ENCODE measurements at places on chromosomes 2 and 18. TPM values are rescaled to one million over a fixed set of nuclear protein-coding genes. Genes with fewer than 3 reads are reported as not detected.

- H3K4me3 ChIP-seq = peak overlapping the region; percentile 18
- no peak overlapping the region for H3K27ac ChIP-seq
- no peaks in the 10 kb centered on the region for H3K36me3 ChIP-seq
- peaks cover 95% of the 10 kb centered on the region for H3K27me3 ChIP-seq
Observed at GRCh38 chr2:156322051-156322685, 10.4 kb downstream of the NR4A2 start.

DYNC1I2 gene
- 111 TPM for total RNA-seq

DNA sequence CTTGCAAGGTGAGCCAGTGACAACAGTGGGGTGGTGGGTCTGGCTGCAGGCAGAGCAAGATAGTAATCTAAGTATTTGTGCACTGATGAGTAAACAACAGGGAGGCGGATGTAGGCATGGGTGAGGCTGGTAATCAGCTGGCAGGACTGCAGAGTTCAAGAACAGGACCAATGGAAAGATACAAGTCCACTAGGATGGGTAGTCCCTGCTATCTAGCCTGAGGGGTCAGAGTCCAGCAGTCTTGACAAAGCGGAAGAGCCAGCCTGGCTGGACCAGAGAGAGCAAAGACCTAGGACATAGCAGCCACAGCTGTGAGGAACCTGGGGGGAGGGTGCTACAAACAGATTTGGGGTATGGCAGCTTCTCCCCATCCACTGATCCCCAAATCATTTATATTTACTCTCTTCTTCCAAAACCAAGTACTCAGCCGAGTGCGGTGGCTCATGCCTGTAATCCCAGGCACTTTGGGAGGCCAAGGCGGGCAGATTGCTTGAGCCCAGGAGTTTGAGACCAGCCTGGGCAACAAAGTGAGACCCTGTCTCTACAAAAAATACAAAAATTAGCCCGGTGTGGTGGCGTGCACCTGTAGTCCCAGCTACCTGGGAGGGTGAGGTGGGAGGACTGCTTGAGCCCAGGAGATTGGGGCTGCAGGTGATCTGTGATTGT, 25.9 kb downstream of the VIL1 start:
- no peak overlapping the region for H3K4me3 ChIP-seq
- H3K27me3 ChIP-seq = no peaks in the 10 kb centered on the region
- H3K36me3 ChIP-seq = peaks cover 13% of the 10 kb centered on the region

- H3K36me3 ChIP-seq = peaks cover 15% of the 10 kb centered on the region
- H3K27ac ChIP-seq = no peak overlapping the region
- no peak overlapping the region for H3K4me3 ChIP-seq
- peaks cover 6% of the 10 kb centered on the region for H3K4me1 ChIP-seq
Observed at GRCh38 chr2:202495230-202495604, 119.1 kb downstream of the BMPR2 start.

DSG1 gene
- 0.09 TPM for total RNA-seq

- H3K36me3 ChIP-seq = no peaks in the 10 kb centered on the region
- DNase-seq = peak; percentile 55
- peak overlapping the region; percentile 97 for H3K27ac ChIP-seq
- H3K4me3 ChIP-seq = peak overlapping the region; percentile 62
- no peaks in the 10 kb centered on the region for H3K27me3 ChIP-seq
Observed at GRCh38 chr18:76619621-76620315, 124.7 kb upstream of the ZNF516 start.

- no peak for DNase-seq
- H3K36me3 ChIP-seq = no peaks in the 10 kb centered on the region
- no peak overlapping the region for H3K4me3 ChIP-seq
- no peaks in the 10 kb centered on the region for H3K27me3 ChIP-seq
Observed at GRCh38 chr18:41128126-41128525, 826.9 kb upstream of the PIK3C3 start.

DNA sequence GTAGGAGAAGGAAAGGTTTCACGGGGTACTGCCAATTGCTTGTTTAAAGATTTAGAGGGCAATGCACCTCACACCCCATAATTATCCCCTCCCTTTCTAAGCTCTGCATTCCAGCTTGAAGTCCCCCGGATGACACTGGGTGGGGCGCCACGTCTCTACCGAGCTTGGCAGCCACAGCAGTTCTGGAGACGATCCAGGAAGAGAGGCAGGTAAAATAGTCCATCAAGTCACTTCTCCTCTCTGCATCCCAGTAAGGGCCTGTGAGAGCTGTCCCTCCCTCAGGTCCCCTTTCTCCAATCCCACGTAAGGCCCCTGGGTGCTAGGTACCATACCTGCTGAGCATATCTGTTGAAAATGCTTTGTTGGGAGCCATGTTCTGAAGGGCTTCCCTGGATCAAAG, 65.7 kb downstream of the CAPN13 start:
- H3K36me3 ChIP-seq = no peaks in the 10 kb centered on the region
- peaks cover 9% of the 10 kb centered on the region for H3K27me3 ChIP-seq
- H3K4me3 ChIP-seq = no peak overlapping the region
- no peaks in the 10 kb centered on the region for H3K4me1 ChIP-seq
- no peak for DNase-seq

L3MBTL4 gene
- total RNA-seq = 15.9 TPM

DNA sequence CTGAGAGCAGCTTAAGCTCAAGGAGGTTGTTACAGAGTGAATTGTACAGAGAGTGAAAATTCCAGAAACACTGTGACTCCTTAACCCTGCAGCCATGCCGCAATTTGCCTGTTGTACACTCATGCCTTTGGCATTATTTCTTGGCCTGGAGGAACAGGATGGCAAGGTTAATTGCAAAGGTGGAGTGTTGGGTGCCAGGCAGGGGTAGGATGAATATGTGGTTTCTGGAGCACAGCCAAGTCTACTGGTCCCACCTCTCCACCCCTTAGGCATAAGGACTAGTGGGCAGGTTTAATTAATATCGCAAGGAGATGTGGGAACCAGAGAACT, 250.2 kb downstream of the LRRTM1 start:
- DNase-seq = no peak
- peak overlapping the region; percentile 26 for H3K27ac ChIP-seq
- H3K4me1 ChIP-seq = peaks cover 14% of the 10 kb centered on the region
- no peaks in the 10 kb centered on the region for H3K36me3 ChIP-seq
- H3K27me3 ChIP-seq = no peaks in the 10 kb centered on the region

IL1RL2 gene
- not detected for total RNA-seq

DNA sequence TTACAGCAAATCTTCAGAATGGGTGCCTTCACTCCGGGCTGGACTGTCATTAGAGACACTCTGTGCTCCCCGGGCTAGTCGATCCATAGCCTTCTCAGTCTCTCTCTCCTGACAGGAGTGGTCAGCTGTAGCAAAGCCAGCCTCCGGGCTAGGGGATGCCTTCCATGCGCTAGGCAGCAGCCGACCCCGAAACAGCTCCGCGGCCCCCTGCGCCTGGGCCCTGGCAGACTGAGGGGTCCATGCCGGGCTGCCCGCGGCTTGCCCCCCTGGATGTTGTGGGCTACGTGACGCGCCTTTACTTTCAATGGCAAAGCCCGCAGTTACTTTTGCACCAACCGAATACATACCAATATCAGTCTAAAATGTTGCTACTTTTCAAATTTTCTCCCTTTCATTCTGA, 1447.2 kb downstream of the LRP1B start:
- no peaks in the 10 kb centered on the region for H3K4me1 ChIP-seq
- H3K27me3 ChIP-seq = no peaks in the 10 kb centered on the region
- no peaks in the 10 kb centered on the region for H3K36me3 ChIP-seq
- no peak overlapping the region for H3K4me3 ChIP-seq
- no peak overlapping the region for H3K27ac ChIP-seq
- no peak for DNase-seq
